Activated naive CD8-positive, alpha-beta T cell treated with anti-CD3 and anti-CD28 coated beads, Interleukin-2, amount 50 U/mL, for 24 hours (primary cell): ENCODE measurements at places on chromosomes 13 and 19.
A peak's percentile ranks its signal among the peaks of the same experiment; 100 is the strongest.

DNA sequence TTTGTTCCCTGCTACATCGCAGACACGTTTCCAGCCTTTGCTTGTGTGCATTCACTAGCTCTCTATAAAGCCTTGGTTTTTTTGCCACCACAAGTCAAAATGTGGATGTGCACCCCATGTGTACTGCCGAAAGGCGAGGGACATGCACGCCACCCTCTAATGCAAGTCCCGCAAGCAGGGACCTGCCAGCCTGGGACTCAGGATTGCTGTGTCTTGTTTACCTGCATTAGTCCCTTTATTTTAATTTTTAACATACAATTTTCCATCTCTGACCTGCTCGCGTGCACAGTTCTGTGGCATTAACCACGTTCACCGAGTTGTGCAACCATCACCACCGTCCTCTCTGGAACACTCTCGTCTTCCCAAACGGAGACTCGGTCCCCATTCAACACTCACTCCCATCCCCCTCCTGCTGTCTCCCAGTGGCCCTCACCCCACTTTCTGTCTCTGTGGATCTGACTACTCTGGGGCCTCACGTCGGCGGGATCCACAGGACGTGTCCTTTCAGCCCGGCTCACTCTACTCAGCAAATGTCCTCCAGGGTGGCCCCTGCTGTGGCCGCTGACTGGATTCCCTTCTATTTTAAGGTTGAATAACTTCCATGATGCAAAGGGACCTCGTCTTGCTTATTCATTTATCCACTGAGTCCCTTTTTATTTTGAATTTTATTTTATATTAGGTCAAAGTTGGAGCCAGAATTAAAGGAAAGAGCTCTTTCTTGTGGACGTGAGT, 58.4 kb downstream of the RASA3 start:
- no peak for DNase-seq

GRCh38 chr19:40640744-40641143, 39.6 kb downstream of the LTBP4 start:
- no peak for DNase-seq

- DNase-seq, result no peak
Observed at GRCh38 chr19:765179-765738, 14.3 kb downstream of the MISP start.

- no peak for DNase-seq
Observed at GRCh38 chr13:65529541-65529940, 1700.6 kb downstream of the PCDH9 start.

GRCh38 chr19:55626350-55626749, 2.0 kb upstream of the ZNF784 start:
- DNase-seq, result peak; percentile 34

DNA sequence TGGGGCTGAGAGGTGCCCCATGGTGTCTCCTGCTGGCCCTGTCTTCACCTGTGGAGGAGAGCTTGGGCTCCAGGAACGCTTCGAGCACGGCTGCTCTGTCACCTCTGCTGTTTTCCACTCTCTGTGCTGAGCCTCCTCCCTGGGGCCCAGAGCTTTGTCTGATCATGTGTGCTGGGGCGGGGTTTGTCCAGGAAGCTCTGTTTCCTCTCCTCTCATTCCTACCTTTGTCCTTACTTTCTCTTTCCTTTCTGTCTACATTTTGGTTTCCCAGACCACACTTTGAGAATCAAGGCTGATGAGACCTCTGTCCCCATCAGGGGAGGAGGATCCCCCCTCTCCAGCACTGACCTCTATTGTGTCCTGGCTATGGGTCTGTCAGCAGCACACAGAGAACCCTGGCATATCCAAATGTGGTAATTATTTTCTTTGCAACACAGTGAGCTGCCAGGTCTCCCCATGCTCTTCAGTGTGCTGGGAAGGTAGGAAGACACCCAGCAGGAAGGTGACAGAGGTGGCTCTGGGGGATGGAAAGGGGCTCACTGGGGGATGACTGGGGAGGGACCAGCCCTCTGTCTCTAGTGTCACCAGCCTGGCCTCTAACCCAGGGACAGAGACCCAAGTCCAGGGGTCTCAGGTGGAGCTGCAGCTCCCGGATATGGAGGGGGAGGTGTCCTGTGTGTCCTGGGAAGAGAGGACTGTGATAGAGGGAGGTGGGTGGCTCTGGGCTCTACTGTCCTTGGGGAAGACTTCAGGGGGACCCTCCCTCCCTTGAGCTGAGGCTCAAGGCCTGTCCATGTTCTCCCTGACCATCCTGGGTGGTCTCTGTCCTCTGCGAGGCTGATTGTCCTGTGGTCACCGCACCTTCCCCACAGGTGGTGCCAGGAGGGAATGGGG, at the start of gene CEACAM1:
TSS of gene CEACAM1 (minus strand) at position 128 of the 894 bp plus-strand sequence. CDS start at position 21, 107 bp downstream.
- peak; percentile 48 for DNase-seq

- DNase-seq, result no peak
Observed at GRCh38 chr13:59701261-59701660, 462.5 kb downstream of the DIAPH3 start.

DNA sequence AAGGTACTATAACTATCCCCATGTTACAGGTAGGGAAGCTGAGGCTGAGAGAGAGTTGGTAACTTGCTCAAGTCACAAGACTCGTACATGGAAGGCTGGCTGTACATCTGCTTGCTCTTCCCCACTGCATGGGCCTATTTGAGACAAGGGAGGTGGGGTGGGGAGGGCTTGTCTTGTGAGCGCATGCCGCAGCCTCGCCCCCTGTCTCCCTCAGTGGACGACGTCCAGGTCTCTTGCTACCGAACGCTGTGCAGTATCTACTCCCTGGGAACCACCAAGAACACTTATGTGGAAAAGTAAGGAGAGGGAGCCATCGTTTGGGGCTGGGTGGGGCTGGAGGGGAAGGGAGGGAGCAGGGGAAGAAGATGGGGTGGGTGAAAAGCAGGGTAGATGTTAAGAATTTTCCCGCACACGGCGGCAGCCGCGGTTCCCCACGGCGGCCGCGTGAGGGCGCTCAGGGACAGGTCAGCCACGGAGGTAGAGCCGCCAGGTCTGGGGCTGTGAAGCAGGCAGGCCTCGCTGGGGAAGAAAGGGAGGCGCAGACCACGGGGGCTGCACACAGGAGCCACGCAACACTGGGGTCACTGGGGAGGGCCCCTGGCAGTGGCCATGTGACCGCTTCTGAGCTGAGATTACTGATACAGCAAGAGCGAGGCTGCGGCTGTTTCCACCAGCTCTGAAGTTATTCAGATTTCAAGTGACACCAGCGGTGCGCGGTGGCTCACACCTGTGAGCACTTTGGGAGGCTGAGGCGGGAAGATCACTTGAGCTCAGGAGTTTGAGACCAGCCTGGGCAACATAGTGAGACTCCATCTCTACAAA, 81.5 kb downstream of the RYR1 start:
- peak; percentile 82 for DNase-seq

DNA sequence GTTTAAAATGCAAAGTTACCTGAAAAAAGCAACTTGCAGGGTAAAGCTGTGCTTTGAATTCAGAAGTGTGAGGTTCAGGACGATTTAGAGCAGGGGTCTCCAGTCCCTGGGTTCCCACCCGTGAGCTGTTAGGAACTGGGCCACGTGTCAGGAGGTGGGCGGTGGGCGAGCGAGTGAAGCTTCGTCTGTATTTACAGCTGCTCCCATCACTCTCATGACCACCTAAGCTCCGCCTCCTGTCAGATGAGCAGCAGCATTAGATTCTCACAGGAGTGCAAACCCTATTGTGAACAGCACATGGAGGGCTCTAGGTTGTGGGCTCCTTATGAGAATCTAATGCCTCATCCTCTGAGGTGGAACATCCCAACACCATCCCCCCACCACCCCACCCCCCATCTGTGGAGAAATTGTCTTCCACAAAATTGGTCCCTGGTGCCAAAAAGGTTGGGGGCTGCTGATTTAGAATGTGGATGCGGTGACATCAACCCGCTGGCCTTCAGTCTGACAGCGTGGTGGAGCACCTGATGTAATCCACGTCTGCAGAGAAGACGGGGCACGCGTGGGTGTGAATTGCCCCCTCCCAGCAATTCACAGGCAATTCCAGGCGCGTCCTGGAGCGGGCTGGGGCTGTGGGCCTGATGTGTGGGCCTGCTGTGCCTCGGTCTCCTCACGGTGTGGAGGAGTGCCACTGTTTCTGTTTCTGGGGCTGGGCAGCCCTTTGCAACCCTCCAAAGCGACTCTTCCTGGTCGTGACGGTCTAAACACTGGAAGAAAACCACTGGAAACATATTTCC, 214.0 kb upstream of the SOX1 start:
- no peak for DNase-seq

GRCh38 chr19:7595466-7596133, at the start of gene CAMSAP3:
Gene CAMSAP3, plus strand, starts transcription at chr19:7595863. Its CDS starts 140 bp downstream, at chr19:7596003.
- peak; percentile 52 for DNase-seq

DNA sequence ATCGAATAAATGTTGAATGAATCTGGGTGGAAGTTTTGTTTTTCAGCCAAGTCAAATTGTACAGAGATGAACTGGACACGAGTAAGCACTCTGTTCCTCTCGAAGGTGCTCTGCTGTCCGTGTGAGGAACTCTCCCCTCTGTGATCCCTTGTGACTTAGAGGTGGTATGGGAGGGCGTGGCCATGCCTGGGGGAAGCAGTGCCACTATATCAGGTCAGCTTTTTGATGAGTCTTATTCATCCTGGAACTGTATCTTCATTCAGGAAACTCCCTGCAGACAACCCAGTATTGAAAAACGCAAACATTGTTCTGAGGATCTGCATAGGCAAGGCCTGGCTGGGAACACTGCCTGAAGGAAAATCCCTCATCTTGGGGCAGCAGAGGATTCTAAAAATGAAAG, 45.7 kb upstream of the FLT1 start:
- no peak for DNase-seq

- no peak for DNase-seq
Observed at GRCh38 chr13:61030445-61030844, 385.2 kb downstream of the PCDH20 start.

GRCh38 chr19:58305932-58306323, 751 bp downstream of the ERVK3-1 start:
- DNase-seq, result no peak

GRCh38 chr13:114008964-114009589, 35.2 kb upstream of the C13orf46 start:
- DNase-seq, result no peak

DNA sequence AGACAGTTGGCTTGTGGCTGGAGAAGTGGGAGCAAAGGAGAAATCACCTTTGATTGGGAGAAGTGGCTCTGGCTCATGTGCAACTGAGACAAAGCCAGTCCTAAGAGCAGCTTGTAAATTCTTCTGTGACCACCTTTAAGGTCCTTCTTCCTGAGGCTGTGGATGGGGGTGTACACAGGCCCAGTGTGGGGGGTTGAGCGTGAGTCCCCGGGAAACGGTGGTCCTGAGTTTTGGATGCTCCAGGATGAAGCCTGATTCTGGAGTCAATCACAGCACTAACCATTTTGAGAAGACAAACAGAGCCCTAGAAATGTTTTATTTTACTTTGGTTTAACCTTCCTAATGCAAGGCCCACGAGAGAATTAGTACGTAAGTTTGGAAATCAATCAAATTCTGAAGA, 3.9 kb upstream of the CEBPA start:
- no peak for DNase-seq

DNA sequence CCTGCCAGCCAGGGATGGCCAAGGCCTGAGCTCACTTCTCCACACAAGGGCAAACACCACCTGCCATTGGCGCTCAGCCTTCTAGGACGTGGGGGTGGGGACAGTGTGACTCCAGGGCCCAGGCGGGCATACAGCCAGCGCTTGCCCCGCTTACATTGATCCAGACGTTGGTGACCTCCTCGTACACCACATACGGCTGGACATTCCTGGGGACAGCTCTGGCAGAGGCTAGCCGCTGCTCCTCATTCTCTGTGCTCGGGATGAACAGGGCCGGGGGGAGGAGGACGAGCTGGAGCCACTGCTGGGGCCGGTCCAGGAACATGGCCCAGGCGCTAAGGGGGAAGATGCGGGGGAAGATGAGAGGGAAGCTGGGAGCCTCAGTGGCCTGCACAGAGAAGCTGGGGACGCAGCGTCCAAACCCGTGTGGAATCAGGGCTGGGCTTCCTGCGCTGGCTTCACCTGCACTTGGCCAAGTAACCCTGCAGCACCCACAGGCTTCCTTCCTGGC, 25.1 kb upstream of the MYDGF start:
- no peak for DNase-seq

DNA sequence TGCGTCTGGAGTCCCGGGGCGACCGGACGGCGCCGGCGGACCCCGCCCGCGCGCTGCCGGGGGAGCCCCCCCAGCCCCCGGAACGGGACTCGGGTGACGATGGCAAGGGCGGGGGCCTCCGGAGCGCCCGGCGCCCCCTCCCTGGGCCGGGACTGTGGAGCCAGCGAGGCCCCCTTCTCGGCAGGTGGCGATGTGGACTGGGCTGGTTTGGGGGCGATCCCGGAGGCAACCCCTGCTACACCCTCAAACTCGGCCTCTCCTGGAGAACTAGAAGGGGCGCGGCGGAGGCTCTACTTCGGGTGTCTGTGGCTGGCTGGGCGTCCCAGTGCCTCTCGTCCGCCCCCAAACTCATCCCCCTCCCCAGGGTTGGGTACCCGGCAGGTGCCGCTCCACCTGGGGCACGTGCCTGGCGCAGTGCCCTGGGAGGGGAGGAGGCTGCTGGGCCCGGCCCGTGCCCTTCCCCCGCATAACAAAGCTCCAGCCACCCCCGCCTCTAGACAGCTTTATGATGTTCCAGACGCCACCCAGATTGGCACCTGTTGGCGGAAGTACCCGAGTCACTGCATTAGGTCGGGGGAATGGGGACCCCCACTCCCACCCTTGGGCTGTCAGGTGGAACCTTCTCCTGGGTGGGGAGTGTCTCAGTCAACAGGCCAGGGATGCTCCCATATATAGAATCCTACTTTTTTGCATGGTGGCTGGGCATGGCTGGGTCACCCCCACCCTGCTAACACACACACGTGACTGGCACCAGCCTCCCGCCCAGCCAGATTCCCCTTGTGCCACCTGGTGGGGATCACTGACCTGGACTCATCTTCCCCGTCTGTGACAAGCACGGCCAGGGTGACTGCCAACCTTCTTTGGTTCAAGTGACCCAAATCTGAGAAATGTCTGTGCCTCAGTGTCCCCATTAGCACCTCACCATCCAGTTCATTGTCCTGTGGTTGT, 722 bp downstream of the PKN1 start:
- DNase-seq, result peak; percentile 47

GRCh38 chr19:40567040-40567749, 9.5 kb upstream of the SHKBP1 start:
- no peak for DNase-seq

DNA sequence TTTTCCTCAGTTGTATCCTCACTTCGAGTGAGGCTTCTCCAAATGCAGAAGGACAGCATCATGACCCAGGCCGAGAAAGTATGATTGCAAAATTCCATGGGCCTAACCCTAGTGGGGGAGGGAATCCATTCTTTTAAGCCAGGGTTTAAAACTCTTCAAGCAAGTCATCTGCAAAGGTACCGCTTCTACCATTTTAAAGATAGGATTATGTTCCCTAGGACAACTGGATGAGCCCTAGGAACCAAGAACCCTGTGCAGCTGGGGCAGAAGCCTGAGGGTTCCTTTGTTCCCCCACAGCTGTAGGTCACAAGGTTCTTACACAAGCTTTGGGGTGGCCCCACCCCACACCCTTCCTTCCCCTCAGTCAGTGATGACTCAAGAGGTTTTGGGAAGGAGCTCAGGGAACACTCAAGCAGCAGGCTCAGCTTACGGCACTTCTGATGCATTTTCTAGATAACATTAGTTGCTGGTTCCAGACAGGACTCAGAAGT, 13.5 kb downstream of the ARL11 start:
- no peak for DNase-seq

GRCh38 chr13:93235258-93236015, 8.8 kb downstream of the GPC6 start:
- DNase-seq, result no peak
